GM23248 (cell line): ENCODE measurements at places on chromosomes 2 and 18.

- peak; percentile 19 for DNase-seq
Measured at GRCh38 chr2:100470898-100471514, 724 bp downstream of the NMS start.

DNA sequence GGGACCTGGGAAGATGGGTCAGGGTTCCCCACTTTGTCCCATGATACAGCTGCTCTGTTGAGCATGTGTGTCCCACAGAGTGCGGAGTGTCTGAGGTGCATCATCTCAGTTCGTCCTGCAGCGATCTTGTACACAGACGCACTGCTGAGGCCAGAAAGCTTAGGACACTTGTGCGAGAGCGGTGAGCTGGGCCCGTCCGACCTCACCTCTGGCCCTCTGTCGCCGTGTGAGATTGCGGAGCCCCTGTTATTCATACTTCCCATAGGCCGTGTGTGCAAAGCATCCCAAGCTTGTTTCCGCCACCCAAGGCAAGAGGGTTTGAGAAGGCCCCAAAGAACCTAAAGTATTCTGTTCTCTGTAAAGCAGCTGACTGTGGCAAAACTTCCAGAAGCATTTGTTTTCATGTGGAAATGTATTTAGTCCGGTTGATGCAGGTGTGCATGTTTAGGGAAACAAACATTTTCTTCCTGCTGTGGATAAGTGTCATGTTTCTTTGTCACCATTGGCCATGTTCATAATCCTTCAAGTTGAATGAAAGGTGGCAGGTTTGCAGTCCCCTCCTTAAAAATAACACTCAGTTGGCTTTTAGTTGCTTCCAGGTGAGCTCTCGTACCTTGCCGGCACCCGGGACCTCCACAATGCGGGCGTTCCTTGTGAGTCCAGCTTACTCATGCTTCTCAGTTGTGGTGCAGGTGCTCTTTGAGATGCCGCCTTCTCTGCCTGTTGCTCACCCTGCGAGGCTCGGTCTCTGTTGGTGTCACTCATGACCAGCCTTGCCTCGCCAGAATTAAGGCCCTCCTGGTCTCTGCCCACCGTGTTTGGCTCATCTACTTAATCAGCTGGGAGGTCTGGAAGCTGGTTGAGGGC lies 5.3 kb downstream of the AGAP1 start:
- DNase-seq: no peak

DNA sequence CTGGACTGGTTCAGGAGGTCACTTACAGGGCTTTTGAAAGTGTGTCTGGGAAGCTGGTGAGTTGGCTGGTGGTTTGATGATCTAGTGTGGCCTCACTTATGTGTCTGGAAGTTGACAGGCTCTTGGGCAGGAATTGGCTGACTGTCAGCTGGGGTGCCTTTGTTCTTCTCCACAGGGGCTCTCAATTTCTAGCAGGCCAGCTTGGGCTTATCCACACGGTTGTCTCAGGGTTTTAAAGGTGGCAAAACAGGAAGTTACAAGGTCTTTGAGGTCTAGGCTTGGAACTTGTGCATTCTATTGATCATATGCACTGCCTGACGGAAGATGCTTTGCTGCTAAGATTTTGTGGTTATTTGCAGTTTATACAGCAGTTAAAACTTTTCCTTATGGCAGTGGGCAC lies 52.0 kb upstream of the CELF4 start:
- no peak for DNase-seq

DNA sequence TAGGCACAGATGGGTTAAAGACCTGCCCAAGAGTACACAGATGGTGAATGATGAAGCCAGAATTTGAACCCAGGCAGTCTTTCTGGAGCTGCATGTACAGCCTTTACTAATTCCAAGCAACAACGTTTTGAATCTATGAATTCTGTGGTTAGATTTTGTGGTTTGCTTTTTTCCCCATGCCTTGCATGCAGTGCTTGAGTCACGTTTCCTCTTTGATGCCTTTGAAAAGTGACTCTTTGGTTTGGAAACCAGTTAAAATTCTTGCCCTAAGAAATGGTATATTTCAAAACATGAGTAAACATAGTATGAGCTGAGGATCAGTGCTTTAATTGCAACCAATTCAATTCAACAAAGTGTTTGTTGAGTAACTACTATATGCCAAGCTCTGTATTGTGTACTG lies 48.2 kb upstream of the PPM1B start:
- peak; percentile 95 for DNase-seq

GRCh38 chr18:30328839-30329238 lies 713.7 kb downstream of the DSC3 start:
- DNase-seq: no peak
